ENCODE measurements at places on chromosomes 11 and 22. TPM values are rescaled to one million over a fixed set of nuclear protein-coding genes. Genes with fewer than 3 reads are reported as not detected.

Gene SLC22A6
- total RNA-seq = not detected

Gene TEAD1
- 0.65 TPM for total RNA-seq

Gene LRRC32
- 5.7 TPM for total RNA-seq

Gene IL18
- total RNA-seq = not detected

Gene EP300
- total RNA-seq = 40.5 TPM

Gene HPX
- 0.16 TPM for total RNA-seq

Gene MUC2
- total RNA-seq = not detected

Gene RASSF7
- total RNA-seq = 16.8 TPM

Gene CDC42BPG
- 0.28 TPM for total RNA-seq

Gene KCNJ1
- total RNA-seq = not detected

Gene FGF4
- total RNA-seq = not detected

Gene SUSD2
- 0.65 TPM for total RNA-seq

Gene OR10A6
- not detected for total RNA-seq

DNA sequence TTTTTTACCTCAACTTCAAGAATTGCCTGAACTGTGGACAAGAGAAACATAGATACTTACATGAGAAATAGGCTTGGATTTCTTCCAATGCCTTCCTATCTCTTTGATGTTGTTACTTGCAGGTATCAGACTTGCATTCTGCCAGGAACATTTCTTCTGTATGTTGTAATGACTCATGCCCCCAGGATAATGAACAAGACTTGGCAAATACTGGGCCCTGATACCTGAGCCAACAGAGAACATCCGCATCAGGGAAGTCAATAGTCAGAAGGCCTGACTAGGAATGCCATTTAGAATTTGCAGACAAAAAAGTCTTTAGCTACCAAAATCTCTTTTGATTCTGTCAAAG is 273.7 kb upstream of the KIRREL3 start:
- no peak overlapping the region for H3K27ac ChIP-seq
- H3K27me3 ChIP-seq = peaks cover 4% of the 10 kb centered on the region

- H3K27me3 ChIP-seq = no peaks in the 10 kb centered on the region
- H3K27ac ChIP-seq = peak overlapping the region; percentile 91
- peak; percentile 55 for DNase-seq
These were observed 92.0 kb downstream of the SGSM3 start for GRCh38 chr22:40462195-40462984.

DNA sequence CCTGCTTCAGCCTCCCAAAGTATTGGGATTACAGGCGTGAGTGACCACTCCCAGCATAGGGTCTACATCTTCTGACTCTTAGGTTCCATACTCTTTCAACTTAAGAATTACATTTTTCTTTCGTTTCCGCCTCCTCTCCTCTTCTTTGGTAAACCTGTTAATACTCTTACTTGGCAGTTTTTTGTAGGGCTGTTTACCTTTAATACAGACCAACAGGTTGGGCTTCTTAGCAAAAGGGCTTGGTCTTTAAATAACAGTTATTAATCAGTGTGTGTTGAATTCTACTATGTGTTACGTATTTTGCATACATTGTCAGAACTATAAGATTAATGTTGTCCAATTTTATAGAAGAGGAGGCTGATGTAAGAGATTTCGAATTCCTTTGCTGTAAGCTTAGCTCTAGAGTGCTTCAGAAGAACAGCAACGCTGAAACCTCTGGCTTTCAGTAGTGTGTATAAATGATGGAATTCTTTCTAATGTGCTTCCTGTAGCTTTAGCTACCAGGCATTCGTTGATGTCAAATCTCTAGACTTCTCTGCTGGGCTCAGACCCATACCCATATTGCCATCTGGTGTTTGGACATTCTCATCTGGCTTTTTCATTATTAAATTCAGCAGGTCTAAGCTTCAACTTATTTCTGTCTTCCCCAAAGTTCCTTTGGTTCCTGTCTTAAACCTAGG is 3.1 kb downstream of the FDX1 start:
- H3K4me1 ChIP-seq = peaks cover 62% of the 10 kb centered on the region
- no peak overlapping the region for H3K27ac ChIP-seq
- H3K36me3 ChIP-seq = peaks cover 13% of the 10 kb centered on the region
- no peak for DNase-seq
- peak overlapping the region; percentile 99 for H3K4me3 ChIP-seq
- no peaks in the 10 kb centered on the region for H3K27me3 ChIP-seq

GRCh38 chr11:8252946-8253345 is 10.7 kb downstream of the LMO1 start:
- H3K27ac ChIP-seq = no peak overlapping the region
- no peaks in the 10 kb centered on the region for H3K27me3 ChIP-seq
- H3K36me3 ChIP-seq = no peaks in the 10 kb centered on the region
- H3K4me3 ChIP-seq = no peak overlapping the region
- DNase-seq = no peak
- no peaks in the 10 kb centered on the region for H3K4me1 ChIP-seq

DNA sequence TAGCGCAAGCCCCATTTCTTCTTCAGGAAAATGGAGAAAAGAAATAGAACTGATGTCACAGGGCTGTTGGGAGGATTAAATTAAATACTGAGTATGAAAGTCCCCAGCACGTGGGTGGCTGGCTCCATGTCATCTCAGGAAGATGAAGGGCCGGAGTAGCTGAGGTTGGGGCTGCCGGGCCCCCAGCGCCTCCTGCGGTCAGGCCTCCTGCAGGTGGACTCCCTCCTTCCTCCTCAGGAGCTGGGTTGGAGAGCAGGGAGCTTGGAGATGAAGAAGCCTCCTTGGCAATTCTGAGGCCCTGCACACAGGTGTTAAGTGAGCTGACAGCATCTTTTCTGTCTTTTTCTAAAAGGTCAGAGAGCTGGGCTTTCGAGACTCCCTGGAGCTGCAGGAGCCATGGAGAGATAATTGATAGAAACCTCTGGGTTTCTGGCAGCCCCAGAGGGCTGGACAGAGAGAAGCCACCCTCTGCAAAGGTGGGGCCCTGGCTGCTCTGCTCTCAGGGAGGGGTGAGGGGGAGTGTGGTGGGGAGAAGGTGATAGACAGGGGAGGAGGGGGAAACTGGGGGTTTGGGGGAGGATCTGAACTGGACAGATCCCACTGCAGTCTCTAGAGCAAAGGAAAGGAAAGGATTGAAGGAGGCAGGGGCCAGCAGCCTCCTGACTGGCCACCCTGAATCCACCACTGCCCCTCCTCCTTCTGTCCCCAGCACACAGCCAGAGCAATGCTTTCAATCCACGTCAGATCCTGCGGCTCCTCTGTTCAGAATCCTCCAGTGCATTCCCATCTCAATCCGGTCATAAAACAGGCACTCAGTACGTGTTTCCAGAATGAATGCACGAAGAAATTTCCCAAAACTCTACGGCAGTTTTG is 210.8 kb downstream of the CEP164 start:
- H3K4me3 ChIP-seq = no peak overlapping the region
- DNase-seq = no peak
- no peaks in the 10 kb centered on the region for H3K4me1 ChIP-seq
- H3K27me3 ChIP-seq = peaks cover 2% of the 10 kb centered on the region

DNA sequence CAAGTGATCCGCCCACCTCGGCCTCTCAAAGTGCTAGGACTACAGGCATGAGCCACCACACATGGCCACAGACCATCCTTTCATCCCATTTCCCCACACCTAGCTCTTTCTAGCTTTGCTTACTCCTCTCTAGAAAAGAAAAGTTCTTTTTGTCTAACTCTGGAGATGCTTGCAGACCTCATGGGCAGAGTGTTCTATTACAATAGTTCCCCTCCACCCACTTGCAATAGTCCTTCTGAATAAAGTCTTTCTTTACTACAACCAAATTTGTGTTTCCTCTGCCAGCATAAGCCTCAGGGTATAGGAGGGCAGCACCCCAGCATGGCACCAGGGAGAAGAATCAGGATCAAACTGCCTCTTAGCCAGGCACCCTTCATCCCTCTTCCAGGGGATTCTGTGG is 18.8 kb upstream of the RTL6 start:
- H3K27me3 ChIP-seq = peaks cover 11% of the 10 kb centered on the region
- no peak overlapping the region for H3K4me3 ChIP-seq
- H3K36me3 ChIP-seq = no peaks in the 10 kb centered on the region
- H3K27ac ChIP-seq = no peak overlapping the region
- H3K4me1 ChIP-seq = no peaks in the 10 kb centered on the region

- no peak overlapping the region for H3K27ac ChIP-seq
- H3K4me3 ChIP-seq = no peak overlapping the region
- peaks cover 13% of the 10 kb centered on the region for H3K27me3 ChIP-seq
- no peaks in the 10 kb centered on the region for H3K36me3 ChIP-seq
These were observed 77.4 kb downstream of the NAV2 start for GRCh38 chr11:19789835-19790710.

DNA sequence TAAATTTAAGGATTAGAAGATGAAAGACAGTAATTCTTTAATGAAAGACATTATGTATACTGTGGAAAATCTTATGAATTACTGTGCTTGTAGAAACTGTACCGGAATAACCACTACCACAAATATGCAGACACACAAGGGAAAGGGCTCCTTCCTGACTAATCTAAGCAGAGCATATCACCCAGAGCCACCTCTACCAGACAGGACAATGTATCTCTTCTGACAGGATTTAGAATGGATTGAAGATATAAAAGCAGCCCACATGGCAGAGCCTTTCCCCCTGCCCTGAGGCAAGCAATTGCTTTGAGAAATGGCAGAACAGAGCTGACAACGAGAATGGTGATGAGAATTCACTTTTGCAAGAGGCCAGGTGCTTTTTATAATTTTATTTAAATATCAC is 144.1 kb downstream of the NOX4 start:
- no peaks in the 10 kb centered on the region for H3K27me3 ChIP-seq
- H3K27ac ChIP-seq = no peak overlapping the region
- H3K4me1 ChIP-seq = no peaks in the 10 kb centered on the region
- H3K36me3 ChIP-seq = no peaks in the 10 kb centered on the region
- H3K4me3 ChIP-seq = no peak overlapping the region

- no peak for DNase-seq
- H3K36me3 ChIP-seq = no peaks in the 10 kb centered on the region
- no peak overlapping the region for H3K4me3 ChIP-seq
- peaks cover 2% of the 10 kb centered on the region for H3K27me3 ChIP-seq
- no peaks in the 10 kb centered on the region for H3K4me1 ChIP-seq
- H3K27ac ChIP-seq = no peak overlapping the region
These were observed 46.2 kb downstream of the C11orf71 start for GRCh38 chr11:114354076-114354475.

GRCh38 chr11:45048870-45049691 is 97.4 kb upstream of the PRDM11 start:
- H3K27ac ChIP-seq = no peak overlapping the region
- H3K4me1 ChIP-seq = peaks cover 5% of the 10 kb centered on the region
- no peaks in the 10 kb centered on the region for H3K36me3 ChIP-seq
- H3K4me3 ChIP-seq = no peak overlapping the region
- H3K27me3 ChIP-seq = no peaks in the 10 kb centered on the region

DNA sequence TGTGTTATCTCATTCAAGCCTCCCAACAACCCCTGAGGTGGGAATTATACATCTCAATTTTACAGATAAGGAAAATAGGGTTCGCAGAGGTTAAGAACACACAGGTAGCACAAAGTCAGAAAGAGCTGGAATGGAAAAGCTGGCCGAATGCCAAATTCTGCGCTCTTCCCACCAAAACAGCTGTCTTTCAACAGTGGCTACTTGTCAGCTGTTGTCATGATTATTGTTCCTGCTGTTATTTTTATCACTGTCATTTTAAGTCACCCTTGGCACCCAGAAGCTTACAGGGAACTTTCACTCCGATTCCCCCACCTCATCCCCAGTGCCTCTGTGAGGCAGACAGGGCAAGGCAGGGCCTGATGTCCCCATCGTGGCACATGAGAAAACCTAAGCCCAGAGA is 74.5 kb upstream of the CSNK2A3 start:
- H3K27ac ChIP-seq = no peak overlapping the region
- DNase-seq = no peak
- no peaks in the 10 kb centered on the region for H3K4me1 ChIP-seq
- H3K27me3 ChIP-seq = no peaks in the 10 kb centered on the region
- no peak overlapping the region for H3K4me3 ChIP-seq

DNA sequence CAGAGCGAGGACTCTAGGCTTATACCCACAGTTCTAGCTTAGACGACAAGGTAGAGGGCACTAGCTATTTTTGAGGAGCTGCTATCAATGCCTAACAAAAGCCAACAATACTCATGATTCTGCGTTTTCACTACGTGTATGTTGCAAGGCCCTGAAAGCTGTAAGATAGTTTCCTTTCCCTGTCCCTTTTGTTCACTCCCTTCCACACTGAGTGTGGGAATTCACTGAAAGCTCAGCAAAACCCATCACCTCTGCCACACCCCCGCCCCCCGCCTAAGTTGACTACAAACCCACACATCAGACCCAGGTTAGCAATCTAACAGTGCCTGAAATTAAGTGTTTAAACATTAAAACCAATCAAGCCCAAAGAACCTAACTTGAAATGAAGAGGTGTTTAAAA is 6.2 kb upstream of the LDLRAD3 start:
- H3K27ac ChIP-seq = no peak overlapping the region
- no peaks in the 10 kb centered on the region for H3K4me1 ChIP-seq
- no peak for DNase-seq
- no peaks in the 10 kb centered on the region for H3K36me3 ChIP-seq

DNA sequence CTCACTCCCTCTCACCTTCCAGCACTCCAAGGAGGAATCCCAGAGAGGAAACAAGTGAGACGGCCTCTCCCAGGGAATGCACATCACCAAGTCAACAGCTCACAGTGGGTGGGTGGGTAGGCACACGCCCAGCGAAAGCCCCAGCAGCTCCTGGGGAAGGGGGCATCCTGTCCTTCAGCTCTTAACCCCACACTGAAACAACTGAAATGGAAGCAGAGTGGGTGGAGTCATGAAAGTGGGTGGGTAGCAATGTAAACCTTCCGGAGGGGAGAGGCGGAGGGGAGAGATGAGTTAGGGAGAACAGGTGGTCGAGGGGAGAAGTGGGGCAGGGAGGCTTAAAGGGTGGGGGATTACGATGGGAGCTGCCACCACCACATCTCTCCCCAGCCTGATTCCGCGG is 5.4 kb downstream of the MCHR1 start:
- H3K27ac ChIP-seq = peak overlapping the region; percentile 34
- peak overlapping the region; percentile 42 for H3K4me3 ChIP-seq
- no peaks in the 10 kb centered on the region for H3K36me3 ChIP-seq
- peak; percentile 14 for DNase-seq
- peaks cover 3% of the 10 kb centered on the region for H3K27me3 ChIP-seq

GRCh38 chr11:74677131-74677530 is 54.1 kb downstream of the CHRDL2 start:
- no peak overlapping the region for H3K4me3 ChIP-seq
- no peaks in the 10 kb centered on the region for H3K4me1 ChIP-seq
- H3K27ac ChIP-seq = no peak overlapping the region
- H3K36me3 ChIP-seq = no peaks in the 10 kb centered on the region

DNA sequence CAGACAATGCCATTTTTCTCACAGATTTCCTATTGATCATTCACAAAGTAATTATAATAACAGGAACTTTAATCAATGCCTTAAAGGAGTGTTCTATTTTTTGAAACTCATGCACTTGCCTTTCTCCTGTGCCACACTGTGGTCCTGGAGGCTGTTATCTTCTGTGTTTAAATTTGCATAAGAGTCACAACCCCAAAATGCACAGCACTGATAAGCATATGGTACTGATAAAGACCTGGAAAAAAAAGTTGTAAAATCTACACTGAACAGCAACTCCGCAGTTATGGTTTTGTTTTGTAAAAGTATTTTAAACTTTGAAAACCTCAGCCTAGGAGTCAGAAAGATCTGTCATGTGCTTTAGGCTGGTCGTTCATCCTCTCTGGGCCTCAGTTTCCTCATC is 9.1 kb upstream of the CCDC34 start:
- DNase-seq = no peak
- H3K27me3 ChIP-seq = no peaks in the 10 kb centered on the region
- H3K4me1 ChIP-seq = no peaks in the 10 kb centered on the region
- H3K4me3 ChIP-seq = no peak overlapping the region
- H3K36me3 ChIP-seq = no peaks in the 10 kb centered on the region
- H3K27ac ChIP-seq = no peak overlapping the region

GRCh38 chr11:44005956-44006355 is 41.8 kb upstream of the ACCSL start:
- no peak overlapping the region for H3K27ac ChIP-seq
- no peak for DNase-seq
- H3K36me3 ChIP-seq = no peaks in the 10 kb centered on the region
- H3K27me3 ChIP-seq = peaks cover 2% of the 10 kb centered on the region
- no peaks in the 10 kb centered on the region for H3K4me1 ChIP-seq
- H3K4me3 ChIP-seq = no peak overlapping the region
